ENCODE measurements at places on chromosomes 6 and 20.

GRCh38 chr6:149544646-149545257 lies 1.1 kb downstream of the PPIL4 start:
- DNase-seq, result no peak

DNA sequence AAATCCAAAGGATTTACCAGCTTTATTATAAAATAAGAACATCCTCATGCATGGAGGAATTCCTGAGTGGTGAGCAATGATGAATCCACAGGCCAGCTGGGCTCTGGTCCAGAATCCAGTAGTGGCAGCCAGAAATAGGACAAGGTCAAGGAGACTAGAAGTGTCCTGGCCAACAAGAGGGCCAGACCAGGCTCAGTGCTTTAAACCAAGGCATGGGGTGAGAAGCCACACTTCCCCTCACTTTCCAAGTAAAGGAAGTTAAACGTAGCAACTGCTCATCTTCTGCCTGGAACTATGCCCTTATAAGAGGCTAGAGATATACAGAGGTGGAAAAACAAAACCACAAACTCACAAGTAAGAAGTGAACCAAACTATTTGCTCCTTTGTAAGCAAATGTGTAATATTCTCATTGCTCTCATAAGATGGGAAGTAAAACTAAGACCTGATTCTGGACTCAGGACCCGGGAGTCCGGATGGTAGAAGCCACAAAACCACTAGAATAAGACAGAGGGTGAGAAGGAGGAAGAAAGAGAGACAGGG lies 253.2 kb downstream of the UST start:
- DNase-seq, result no peak

DNA sequence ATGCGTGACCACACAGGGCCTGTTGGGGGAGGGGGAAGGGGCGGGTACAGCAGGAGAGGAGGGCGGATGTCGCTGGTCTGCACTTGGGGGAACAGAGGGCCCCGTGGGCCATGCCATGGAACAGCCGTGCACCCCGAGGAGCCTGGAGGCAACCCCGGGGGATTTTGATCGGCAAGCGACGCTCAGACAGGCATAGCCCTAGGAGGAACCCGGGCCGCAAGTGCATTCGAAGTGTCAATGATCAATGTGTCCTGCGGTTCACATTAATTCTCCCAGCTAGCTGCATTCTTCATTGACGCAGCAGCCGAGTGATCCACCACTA lies 772.8 kb upstream of the DEFB115 start:
- DNase-seq, result no peak

DNA sequence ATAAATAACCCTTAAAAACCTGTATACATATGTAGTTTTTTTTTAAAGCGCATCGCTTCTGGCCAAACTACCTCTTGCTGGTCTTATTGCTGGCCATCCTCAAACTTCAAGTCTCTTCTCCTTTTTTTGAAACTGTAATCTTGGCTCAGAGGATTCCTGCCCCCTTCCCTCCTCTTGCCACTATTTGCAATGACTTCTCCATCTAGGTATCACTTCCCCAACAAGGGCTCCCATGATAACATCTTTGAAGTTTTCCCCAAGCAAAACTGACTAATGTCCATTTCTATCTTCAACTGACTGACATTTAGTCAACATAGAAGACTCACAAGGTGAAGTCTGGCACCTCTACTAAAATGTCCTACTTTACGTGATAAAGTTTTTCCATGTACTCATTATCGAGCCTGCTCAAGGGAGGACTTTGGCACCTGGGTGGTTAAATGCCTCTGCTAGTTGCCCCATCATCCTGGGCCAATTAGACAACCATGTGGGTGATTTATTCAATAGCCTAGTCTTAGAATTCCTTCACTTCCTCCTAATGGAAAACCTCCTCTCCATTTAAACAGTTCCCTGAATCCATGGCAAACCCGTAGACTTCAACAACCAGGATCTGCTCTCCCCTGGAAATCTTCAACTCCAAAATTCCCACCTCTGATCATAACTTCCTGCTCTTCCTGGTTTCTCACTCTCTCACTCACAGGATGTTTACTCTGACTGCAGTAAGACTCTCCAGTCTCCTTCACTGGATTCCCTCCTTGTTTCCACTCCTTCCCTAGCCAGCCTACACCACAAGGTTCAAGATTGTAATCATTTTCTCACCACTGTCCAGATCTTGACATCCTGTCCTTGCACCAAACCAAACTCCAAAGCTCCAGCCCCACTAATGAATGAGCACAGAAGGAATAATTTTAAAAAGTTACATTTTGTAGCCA lies 9.4 kb upstream of the PLAGL1 start:
- no peak for DNase-seq

GRCh38 chr6:135075018-135075417 lies 20.4 kb upstream of the HBS1L start:
- no peak for DNase-seq

DNA sequence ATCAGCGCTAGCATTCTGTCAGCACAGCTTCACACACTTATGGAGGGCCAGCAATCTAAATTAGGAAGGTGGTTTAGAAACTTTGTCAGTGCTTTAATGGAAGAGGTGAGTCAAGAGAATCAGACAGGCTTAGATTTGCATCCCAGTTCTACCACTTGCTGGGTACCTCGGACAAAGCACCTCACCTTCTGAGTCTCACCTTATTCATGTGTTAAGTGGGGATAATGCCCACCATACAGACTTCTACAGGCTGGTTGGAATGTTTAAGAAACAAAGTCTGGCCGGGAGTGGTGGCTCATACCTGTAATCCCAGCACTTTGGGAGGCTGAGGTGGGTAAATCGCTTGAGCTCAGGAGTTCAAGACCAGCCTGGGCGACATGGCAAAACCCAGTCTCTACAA lies 12.2 kb upstream of the STK35 start:
- no peak for DNase-seq

DNA sequence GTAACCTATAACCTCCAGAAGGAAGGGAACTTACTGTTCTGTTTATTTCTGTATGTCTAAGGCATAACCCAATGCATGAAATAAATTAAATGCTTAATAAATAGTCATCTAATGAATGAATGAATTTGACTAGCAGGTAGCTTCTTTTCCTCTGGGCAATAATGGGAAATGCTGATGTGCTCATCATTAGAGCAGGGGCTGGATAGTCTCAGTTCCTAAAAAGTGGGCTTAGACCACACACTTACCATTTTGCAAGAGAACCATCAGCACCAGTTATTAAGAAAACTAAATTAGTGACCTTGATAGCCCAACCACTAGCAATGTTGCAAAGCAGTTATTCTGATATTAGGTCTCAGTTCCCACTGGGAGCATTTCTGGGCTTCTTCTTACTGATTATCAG lies 449.7 kb downstream of the CDC5L start:
- no peak for DNase-seq

GRCh38 chr6:139296927-139297326 lies 5.1 kb upstream of the TXLNB start:
- DNase-seq, result no peak

DNA sequence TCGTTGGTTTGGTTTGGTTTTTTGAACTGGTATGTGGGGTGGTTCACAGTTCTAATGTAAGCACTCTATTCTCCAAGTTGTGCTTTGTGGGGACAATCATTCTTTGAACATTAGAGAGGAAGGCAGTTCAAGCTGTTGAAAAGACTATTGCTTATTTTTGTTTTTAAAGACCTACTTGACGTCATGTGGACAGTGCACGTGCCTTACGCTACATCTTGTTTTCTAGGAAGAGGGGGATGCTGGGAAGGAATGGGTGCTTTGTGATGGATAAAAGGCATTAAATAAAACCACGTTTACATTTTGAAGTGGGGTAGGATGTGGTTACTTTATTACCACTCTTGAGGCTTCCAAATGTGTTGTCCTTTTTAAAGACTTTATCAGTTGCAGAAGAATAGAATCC lies 168.0 kb downstream of the ZMYND8 start:
- DNase-seq, result no peak

DNA sequence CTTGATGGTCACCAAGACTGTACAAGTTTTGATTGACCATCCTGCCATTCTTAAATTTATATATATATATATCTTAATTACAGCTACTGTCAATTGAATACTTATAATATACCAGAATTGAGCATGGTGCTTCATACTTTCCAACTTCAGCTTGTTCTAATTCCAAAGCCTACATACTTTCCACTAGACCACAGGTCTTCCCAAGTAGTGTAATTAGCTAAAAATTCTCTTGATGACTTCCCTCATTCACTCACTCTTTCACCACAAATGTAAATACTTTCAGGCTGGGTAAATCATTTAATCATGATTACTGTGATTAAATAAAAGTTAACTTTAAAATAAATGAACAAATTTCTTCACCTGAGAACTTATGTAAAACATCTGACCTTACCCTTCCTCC lies 3.4 kb downstream of the ASF1A start:
- no peak for DNase-seq

GRCh38 chr6:116327803-116328527 lies 42.8 kb upstream of the DSE start:
- no peak for DNase-seq

DNA sequence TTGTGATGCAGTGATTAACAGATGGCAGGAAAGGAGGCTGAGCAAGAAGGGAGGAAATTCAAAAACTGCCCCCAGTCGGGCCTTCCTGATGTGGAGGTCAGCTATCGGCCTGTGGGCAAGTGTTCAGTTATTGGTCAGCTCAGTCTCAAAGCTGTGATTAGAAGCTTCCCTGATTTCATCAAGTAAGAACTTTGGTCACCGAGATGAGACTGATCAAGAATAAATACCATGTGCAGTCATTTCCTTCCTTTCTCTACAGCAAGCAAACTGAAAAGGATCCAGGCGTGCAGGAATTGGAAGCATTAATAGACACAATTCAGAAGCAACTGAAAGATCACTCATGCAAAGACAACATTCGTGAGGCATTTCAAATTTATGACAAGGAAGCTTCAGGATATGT lies 69.7 kb downstream of the EFHC1 start:
- DNase-seq, result no peak

DNA sequence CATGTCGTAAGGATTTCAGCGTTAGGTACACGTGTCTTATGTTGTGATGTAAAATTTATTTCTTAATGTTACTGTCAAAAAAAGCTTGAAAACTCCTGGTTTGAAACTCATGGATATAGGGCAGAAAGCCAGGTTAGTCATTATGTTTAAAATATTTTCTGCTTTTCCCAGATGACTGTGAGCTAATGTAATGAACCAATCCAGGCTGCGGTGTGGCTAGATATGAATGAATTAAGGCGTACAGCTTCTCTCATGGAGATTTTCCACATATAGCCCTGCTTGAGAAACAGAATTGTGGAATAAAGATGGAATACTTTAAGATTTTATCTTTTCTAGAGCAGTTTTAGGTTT lies 80.3 kb upstream of the STMND1 start:
- DNase-seq, result no peak

- DNase-seq, result no peak
Observed at GRCh38 chr20:37439223-37439933, 81.7 kb upstream of the NNAT start.

Measured in cerebellar nuclear complex (tissue), 1 donor.